Ovary (tissue), 10 donors: ENCODE measurements at places on chromosomes 12 and 14. TPM values are rescaled to one million over a fixed set of nuclear protein-coding genes. Genes with fewer than 3 reads are reported as not detected.

MYL2 gene
- total RNA-seq: 1.5 TPM

- H3K27me3 ChIP-seq: no peaks in the 10 kb centered on the region
- no peaks in the 10 kb centered on the region for H3K36me3 ChIP-seq
- H3K4me1 ChIP-seq: peaks cover 1% of the 10 kb centered on the region
These were observed 54.9 kb upstream of the DIO3 start for GRCh38 chr14:101506211-101506925.

DNA sequence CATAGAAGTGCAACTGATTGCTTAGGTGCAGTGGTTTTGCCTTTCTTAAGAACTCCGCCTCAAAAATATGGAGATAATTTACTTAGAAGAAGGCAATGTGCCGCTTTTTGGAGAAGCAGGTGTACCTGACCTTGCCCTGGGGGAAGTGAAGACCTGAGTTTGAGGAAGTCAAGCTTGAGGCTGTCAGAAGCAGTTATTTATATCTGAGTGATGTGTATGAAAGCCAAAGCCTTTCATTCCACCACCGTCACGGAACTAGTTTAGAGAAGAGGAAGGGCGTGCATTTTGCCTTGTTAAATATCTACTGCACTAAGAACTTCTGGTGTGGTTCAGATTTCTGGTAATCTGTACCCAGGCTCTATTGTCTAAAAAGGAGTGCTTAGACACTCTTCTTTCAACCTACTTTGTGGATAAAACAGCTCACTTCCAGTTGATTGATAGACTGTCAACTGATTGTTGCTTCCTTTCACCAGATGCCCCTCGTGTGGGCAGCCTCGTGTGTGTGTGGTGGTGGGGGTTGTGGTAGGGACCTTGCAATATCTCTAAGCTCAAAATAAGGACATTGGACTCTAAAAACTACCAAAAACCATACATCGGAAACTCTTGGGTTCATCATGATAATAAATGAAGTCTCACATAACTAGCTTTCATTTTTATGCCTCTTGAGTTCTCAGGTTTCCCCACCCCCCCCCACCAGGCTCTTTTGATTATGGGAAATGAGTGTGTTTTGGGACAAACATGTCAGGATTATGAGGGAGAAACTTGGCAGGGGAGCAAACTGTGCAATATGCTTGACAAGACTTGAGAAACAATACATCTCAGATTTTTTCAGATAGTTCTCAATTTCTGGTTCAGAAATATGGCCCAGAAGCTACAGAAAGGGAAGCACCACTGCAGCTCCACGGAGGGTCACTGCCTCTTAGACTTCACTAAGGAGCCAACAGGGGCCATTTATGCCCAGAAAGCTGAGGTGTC is 78.6 kb downstream of the ARF6 start:
- H3K27ac ChIP-seq: no peak overlapping the region
- no peak overlapping the region for H3K4me3 ChIP-seq
- no peaks in the 10 kb centered on the region for H3K36me3 ChIP-seq
- DNase-seq: no peak

DNA sequence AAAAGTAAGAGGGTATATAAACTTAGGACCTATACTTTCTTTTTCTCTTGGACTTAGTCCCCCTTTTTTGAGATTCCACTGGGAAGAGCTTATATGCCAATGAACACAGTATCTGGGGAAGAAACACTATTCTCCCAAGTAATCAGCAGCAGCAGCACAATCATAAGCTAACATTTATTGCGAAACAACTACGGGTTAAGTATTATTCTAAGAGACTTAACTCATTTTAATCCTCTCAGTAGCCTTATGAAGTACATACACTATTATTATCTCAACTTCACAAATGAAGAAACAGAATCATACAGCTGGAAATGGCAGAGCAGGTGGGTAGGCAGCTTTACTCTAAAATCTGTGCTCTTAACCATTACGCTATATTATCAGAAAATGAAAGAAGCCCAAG is 27.9 kb downstream of the BAZ2A start:
- H3K36me3 ChIP-seq: no peaks in the 10 kb centered on the region
- no peak overlapping the region for H3K27ac ChIP-seq
- DNase-seq: no peak
- H3K4me3 ChIP-seq: no peak overlapping the region

DIO2 gene
- total RNA-seq: 0.50 TPM

DNA sequence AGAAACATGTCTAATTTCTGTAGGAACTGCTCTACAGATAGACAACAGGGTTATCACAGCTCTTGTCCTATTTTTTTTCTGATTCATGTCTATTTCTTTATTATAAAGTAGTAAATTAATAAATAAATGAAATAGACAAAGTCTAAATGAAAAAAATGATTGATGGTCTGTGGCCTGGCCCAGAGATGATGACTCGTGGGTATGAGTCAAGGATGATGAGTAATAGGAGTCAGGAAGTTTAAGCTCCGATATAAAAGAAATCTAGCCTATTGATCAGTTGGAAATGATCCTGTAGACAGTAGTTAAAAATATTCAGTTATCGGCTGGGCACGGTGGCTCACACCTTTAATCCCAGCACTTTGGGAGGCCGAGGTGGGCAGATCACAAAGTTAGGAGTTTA is 90.6 kb upstream of the RTL1 start:
- H3K27ac ChIP-seq: no peak overlapping the region
- H3K36me3 ChIP-seq: no peaks in the 10 kb centered on the region
- no peak overlapping the region for H3K4me3 ChIP-seq
- no peaks in the 10 kb centered on the region for H3K27me3 ChIP-seq
- H3K4me1 ChIP-seq: no peaks in the 10 kb centered on the region
- DNase-seq: no peak

DNA sequence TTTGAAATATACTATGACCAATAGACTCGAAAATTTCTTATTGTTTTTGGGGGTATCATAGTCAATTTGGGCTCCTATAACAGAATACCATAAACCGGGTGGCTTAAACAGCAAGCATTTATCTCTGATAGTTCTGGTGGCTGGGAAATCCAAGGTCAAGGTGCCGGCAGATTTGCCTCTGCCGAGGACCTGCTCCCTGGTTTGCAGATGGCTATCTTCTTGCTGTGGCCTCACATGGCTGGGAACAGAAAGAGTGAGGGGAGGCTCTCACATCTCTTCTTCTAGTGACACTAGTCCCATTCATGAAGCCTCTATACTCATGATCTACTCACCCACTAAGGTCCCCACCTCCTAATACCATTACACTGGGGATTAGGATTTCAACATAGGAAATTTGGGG is 70.7 kb downstream of the BORCS5 start:
- no peaks in the 10 kb centered on the region for H3K4me1 ChIP-seq
- no peak overlapping the region for H3K4me3 ChIP-seq
- no peaks in the 10 kb centered on the region for H3K36me3 ChIP-seq
- no peak for DNase-seq
- no peaks in the 10 kb centered on the region for H3K27me3 ChIP-seq
- H3K27ac ChIP-seq: no peak overlapping the region

SPATA7 gene
- 33.7 TPM for total RNA-seq

DNA sequence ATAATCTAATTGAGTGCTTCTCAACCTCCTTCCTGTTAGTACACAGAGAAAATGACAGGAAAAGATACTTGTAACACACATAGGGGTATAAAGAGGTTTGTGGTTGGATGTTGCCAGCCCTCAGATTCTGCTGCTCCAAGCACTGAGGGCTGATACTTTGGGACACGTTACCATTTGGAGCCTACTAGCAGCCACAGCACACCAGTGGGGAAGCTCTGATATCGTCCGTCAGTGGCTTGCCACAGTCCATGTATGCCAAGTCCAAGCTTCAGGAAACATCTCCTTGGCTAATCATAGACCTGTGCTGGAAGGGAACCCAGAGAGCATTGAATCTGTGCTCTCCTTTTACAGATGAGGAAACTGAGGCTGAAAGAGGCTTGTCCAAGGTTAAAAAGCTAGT is 22.3 kb downstream of the B4GALNT3 start:
- no peak overlapping the region for H3K27ac ChIP-seq
- no peaks in the 10 kb centered on the region for H3K27me3 ChIP-seq
- peaks cover 12% of the 10 kb centered on the region for H3K4me1 ChIP-seq
- H3K36me3 ChIP-seq: no peaks in the 10 kb centered on the region
- H3K4me3 ChIP-seq: no peak overlapping the region

TNS2 gene
- total RNA-seq: 198 TPM

DNA sequence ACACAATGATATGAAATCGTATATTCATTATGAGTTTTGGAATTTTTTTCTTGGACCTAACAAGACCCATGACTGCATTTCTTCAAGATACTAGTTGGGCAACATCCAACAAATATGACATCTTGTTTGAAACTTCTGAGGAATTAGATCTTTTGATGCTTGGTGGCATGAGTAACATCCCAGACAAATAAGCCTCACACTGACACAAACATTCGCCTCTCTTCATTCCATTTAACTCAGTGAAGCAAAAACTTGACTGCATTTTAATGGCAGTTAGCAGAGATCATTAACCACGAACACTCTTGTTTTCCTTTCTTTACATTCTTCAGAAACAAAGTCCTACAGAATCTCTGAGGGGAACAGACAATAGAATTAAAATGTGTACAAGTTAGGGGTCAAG is 758.3 kb downstream of the C12orf50 start:
- no peaks in the 10 kb centered on the region for H3K27me3 ChIP-seq
- H3K4me3 ChIP-seq: no peak overlapping the region
- no peaks in the 10 kb centered on the region for H3K4me1 ChIP-seq
- no peak for DNase-seq

DNA sequence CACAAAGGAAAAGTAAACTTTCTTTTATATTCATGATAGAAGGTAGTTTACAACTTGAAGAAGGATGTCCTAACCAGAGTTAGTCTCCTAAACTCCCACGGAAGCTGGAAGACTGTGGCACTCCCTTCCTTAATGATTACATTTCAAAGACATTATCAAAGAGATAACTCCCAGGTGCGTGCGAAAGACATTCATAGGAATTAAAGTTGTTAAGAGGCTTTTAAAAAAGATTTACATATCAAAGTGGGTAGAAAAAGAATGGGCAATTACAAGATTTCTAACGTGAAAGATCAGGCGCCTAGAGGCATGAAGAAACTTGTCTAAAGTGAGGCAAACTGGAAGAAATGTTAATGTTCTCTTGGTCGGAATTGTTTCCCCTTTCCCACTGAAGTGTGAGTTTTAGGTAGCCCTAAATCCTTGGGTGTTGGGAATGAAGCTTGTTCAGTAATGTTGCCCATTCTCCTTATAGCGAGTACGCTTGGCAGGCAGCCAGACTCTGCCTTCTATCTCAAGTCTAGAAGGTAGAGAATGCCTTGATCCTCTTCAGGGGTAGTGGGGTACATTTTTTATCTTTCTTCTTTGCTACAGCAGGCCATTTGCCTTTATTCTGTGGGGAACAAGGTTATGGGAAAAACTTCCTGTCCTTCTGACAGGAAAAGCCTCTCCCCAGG is 642.0 kb downstream of the SLC6A15 start:
- no peaks in the 10 kb centered on the region for H3K27me3 ChIP-seq
- no peak for DNase-seq
- no peaks in the 10 kb centered on the region for H3K36me3 ChIP-seq
- no peaks in the 10 kb centered on the region for H3K4me1 ChIP-seq
- no peak overlapping the region for H3K27ac ChIP-seq

- H3K36me3 ChIP-seq: no peaks in the 10 kb centered on the region
- H3K4me1 ChIP-seq: no peaks in the 10 kb centered on the region
- H3K27ac ChIP-seq: no peak overlapping the region
These were observed 46.5 kb downstream of the BTBD7 start for GRCh38 chr14:93286212-93286890.

DNA sequence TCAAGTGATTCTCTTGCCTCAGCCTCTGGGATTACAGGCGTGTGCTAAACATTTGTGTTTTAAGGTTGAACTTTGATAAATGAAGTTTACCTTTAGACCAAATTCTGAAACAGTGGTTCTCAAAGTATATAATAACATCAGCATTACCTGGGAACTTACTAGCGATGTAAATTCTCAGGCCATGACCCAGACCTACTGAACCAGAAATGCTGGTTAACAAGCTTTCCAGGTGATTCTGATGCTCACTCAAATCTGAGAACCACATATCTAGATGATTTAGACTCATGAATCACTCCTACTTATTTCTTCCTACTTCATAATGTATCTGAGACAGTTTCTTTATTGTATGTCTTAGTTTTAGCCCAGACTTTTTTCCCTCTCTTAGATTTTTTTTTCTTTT is 43.6 kb downstream of the RAD51B start:
- H3K36me3 ChIP-seq: no peaks in the 10 kb centered on the region
- H3K27me3 ChIP-seq: no peaks in the 10 kb centered on the region
- H3K4me3 ChIP-seq: no peak overlapping the region
- H3K4me1 ChIP-seq: peaks cover 2% of the 10 kb centered on the region
- no peak overlapping the region for H3K27ac ChIP-seq

GRCh38 chr14:104401785-104402184 is 177.8 kb upstream of the C14orf180 start:
- H3K36me3 ChIP-seq: no peaks in the 10 kb centered on the region
- H3K27me3 ChIP-seq: no peaks in the 10 kb centered on the region
- DNase-seq: no peak
- H3K4me1 ChIP-seq: no peaks in the 10 kb centered on the region
- no peak overlapping the region for H3K4me3 ChIP-seq

DNA sequence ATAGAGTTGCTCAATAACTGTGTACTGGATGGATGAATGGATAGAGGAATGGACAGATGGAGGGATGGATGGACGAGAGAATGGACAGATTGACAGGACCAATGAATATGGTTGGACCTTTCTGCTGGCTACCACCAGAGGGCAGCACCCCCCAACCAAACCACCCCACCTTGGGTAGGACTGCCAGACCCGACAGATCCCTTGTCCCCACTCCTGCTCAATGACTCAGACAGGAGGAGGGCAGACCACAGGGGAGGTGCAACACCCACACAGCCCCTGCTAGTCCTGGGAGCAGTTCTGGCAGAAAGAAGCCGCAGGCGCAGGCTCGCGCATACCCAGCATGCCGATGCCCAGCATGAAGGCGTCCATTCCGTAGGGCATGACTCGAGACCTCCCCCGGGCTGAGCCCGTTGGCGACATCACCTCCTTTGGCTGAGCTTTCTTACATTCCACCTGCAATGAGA is 12.4 kb downstream of the MSI1 start:
- no peaks in the 10 kb centered on the region for H3K27me3 ChIP-seq

DDX11 gene
- total RNA-seq: 15.3 TPM

CLEC4C gene
- not detected for total RNA-seq

DTX1 gene
- 2.8 TPM for total RNA-seq

EFCAB11 gene
- total RNA-seq: 3.2 TPM

GRCh38 chr14:70730393-70730792 is 78.9 kb downstream of the MAP3K9 start:
- no peak overlapping the region for H3K4me3 ChIP-seq
- H3K4me1 ChIP-seq: no peaks in the 10 kb centered on the region
- no peaks in the 10 kb centered on the region for H3K36me3 ChIP-seq
- H3K27ac ChIP-seq: no peak overlapping the region
- no peak for DNase-seq
